ENCODE measurements at places on chromosomes 12 and 14. TPM values are rescaled to one million over a fixed set of nuclear protein-coding genes. Genes with fewer than 3 reads are reported as not detected.

GRCh38 chr12:127984386-127985055 lies 282.4 kb upstream of the TMEM132C start:
- DNase-seq, result peak; percentile 72
- no peaks in the 10 kb centered on the region for H3K36me3 ChIP-seq
- no peak overlapping the region for H3K27ac ChIP-seq
- H3K4me1 ChIP-seq, result no peaks in the 10 kb centered on the region
- no peaks in the 10 kb centered on the region for H3K27me3 ChIP-seq
- H3K4me3 ChIP-seq, result no peak overlapping the region

DNA sequence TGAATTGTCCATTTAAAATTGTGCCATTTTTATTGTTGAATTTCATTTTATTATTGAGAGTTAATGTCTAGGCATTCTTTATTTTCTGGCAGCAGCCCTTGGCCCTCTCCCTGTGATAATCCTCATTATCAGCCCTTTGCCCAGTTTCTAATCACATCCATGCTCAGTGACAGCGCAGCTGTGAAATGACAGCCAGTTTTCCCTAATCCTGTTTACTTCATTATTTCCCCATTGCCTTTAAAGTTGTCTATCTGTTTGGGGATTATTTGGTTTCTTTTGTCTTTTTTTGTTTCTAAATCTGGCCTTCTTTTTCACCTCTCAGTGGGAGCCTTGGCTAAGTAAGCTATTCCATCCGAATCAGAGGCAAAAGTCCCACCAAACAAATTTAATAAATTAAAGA lies 476.9 kb downstream of the SLC6A15 start:
- no peak overlapping the region for H3K4me3 ChIP-seq
- H3K27me3 ChIP-seq, result no peaks in the 10 kb centered on the region
- no peaks in the 10 kb centered on the region for H3K36me3 ChIP-seq
- H3K27ac ChIP-seq, result no peak overlapping the region
- DNase-seq, result no peak

DNA sequence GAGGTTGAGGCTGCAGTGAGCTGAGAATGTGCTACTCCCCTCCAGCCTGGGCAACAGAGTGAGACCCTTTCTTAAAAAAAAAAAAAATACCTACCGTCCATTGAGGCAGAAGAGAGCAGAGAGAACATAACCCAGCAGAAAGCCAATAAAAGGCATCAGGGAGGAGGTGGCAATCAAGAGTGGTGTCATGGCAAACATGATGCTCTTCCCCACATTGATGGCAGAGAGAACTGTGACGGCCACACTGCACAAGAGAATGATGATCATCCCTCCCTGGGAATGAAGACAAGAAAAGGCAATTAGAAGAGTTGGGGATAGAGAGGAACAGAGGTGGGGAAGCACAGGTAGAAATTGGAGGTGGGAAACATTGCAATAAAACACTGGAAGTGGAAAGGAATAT lies 12.1 kb downstream of the SRSF5 start:
- no peak overlapping the region for H3K4me3 ChIP-seq
- H3K27ac ChIP-seq, result no peak overlapping the region
- H3K4me1 ChIP-seq, result no peaks in the 10 kb centered on the region
- H3K36me3 ChIP-seq, result peaks cover 8% of the 10 kb centered on the region
- no peaks in the 10 kb centered on the region for H3K27me3 ChIP-seq
- DNase-seq, result no peak

PLEKHD1 gene
- under 0.01 TPM for total RNA-seq

CIROP gene
- total RNA-seq, result 1.0 TPM

- H3K36me3 ChIP-seq, result no peaks in the 10 kb centered on the region
- H3K27ac ChIP-seq, result no peak overlapping the region
- H3K4me3 ChIP-seq, result no peak overlapping the region
- DNase-seq, result peak; percentile 72
- H3K27me3 ChIP-seq, result no peaks in the 10 kb centered on the region
Observed at GRCh38 chr12:14238221-14238792, 127.2 kb upstream of the ATF7IP start.

GRCh38 chr12:90858252-90858651 lies 96.7 kb downstream of the CCER1 start:
- no peaks in the 10 kb centered on the region for H3K4me1 ChIP-seq
- no peak overlapping the region for H3K4me3 ChIP-seq
- no peak overlapping the region for H3K27ac ChIP-seq
- no peaks in the 10 kb centered on the region for H3K27me3 ChIP-seq
- H3K36me3 ChIP-seq, result no peaks in the 10 kb centered on the region

DNA sequence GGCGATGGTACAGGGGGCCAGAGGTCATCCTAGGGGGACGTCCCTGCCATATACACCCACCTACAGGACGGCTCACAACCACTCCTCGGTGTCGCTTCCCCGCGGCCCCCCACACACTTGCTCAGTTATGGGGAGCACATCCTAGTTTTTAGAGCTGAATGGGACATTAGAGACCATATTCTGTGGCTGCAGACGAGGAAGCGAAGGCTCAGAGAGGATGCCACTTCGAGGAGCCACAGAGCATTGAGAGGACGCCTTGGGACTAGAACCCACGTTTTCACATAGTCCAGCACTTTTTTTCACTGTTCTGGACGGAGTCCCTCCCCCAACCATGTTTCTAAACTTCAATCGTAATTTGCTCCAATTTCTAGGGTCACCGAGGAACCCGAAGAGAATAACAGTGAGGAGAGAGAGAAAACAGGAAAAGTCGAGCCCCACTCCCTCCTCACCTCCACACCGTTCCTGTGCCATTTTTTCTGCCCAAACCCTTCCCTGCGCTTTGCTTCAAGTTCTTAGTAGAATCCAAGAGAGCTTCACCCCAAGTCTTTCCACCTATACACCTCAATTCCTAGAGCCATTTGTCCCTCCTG lies 641 bp upstream of the ASCL1 start:
- no peak overlapping the region for H3K27ac ChIP-seq
- peaks cover 23% of the 10 kb centered on the region for H3K27me3 ChIP-seq
- H3K36me3 ChIP-seq, result no peaks in the 10 kb centered on the region
- H3K4me1 ChIP-seq, result no peaks in the 10 kb centered on the region
- H3K4me3 ChIP-seq, result no peak overlapping the region

DNA sequence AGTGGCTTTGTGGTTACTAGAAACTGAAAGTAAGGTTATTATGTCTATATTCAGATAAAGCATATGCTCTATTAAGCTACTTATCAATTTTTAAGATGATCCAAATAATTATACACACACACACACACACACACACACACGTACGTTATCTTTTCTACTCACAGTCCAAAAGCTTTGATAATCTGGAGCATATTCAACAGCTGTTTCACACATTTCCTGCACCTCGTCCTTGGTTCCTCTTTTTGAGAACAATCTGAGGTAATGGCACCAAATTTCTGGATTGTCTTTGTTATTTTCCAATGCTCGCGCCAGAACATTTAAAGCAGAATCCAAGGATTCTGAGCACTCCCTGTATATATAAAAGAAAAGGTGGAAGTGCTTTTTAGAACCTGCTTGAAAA lies 37.5 kb downstream of the ZFC3H1 start:
- DNase-seq, result no peak
- H3K27me3 ChIP-seq, result no peaks in the 10 kb centered on the region
- no peak overlapping the region for H3K4me3 ChIP-seq
- H3K27ac ChIP-seq, result no peak overlapping the region

SSPN gene
- 9.8 TPM for total RNA-seq

DNA sequence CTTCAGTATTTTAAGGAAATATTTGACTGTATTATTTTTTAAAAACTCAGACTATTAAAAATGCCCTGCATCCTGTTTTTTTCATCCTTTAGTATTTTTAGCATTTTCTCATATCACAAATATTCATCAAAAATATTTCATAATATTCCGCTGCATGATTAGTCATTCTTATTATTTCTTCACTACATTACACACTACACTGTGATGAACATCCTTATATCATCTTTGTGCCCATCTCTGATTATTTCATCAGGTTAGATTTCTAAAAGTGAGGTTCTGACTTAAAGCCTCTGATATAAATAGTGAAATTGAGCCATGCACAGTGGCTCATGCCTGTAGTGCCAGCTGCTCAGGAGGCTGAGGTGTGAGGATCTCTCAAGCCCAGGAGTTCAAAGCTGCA lies 8.1 kb downstream of the COCH start:
- DNase-seq, result peak; percentile 11
- no peak overlapping the region for H3K27ac ChIP-seq
- H3K4me1 ChIP-seq, result no peaks in the 10 kb centered on the region

DNA sequence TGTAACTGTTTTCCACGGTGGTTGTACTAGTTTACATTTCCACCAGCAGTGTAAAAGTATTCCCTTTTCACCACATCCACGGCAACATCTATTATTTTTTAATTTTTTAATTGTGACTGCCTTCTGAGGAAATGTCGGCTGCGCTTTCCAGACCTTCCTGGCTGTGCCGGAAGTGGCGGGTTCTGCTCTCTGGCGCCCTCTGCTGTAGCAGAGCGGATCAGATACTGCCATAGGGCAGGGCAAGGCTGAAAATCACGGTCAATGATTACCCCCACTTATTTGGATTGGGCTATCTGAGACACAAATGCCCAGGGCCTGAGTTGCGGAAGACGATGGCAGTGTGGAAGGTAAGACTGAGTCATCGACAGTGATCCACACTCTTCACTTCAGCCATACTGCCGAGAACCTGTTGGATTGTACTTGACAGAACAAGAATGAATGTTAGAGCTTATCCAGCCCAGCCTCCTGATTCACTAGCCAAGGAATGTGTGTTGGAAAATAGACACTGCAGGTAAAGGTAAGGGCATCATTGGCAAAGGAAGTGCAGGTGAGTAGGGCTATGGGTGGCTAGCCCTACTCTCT lies 124.2 kb downstream of the NTF3 start:
- no peaks in the 10 kb centered on the region for H3K4me1 ChIP-seq
- H3K36me3 ChIP-seq, result no peaks in the 10 kb centered on the region
- no peak for DNase-seq
- no peaks in the 10 kb centered on the region for H3K27me3 ChIP-seq
- H3K27ac ChIP-seq, result no peak overlapping the region
- H3K4me3 ChIP-seq, result no peak overlapping the region

DBX2 gene
- total RNA-seq, result not detected

DNA sequence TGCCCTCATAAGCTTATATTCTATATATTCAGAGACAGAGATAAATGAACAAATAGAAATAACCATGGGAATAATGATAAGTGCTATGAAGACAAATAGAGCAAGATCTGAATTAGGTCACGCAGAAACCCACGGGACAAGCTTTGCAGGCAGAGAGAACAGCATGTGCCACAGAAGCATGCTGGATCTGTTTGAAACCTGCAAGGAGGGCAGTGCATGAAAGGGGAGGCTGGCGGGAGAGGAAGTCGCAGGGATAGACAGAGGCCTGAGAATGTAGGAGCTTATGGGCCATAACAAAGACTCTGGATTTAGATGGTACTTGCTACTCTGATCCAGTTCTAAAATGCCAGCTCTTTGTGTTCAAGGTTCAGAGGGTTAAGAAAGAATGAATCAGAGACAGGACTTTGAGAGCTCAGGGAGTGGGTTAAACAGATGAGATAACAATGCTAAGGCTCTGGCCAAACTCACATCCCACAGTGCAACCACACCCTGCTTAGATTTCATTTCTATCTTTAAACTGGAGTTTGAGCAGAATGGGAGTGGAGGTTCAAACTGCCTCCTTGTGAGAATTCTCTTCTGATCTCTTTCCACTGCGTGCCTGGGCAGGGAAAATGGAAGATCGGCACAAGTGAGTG lies 49.2 kb upstream of the PPP1R12A start:
- no peak overlapping the region for H3K27ac ChIP-seq
- DNase-seq, result peak; percentile 55
- no peaks in the 10 kb centered on the region for H3K27me3 ChIP-seq
- H3K36me3 ChIP-seq, result no peaks in the 10 kb centered on the region

- H3K4me3 ChIP-seq, result no peak overlapping the region
- no peaks in the 10 kb centered on the region for H3K36me3 ChIP-seq
- DNase-seq, result no peak
- peaks cover 27% of the 10 kb centered on the region for H3K27me3 ChIP-seq
- H3K27ac ChIP-seq, result no peak overlapping the region
Observed at GRCh38 chr12:49973361-49973830, 649 bp downstream of the AQP6 start.

DNA sequence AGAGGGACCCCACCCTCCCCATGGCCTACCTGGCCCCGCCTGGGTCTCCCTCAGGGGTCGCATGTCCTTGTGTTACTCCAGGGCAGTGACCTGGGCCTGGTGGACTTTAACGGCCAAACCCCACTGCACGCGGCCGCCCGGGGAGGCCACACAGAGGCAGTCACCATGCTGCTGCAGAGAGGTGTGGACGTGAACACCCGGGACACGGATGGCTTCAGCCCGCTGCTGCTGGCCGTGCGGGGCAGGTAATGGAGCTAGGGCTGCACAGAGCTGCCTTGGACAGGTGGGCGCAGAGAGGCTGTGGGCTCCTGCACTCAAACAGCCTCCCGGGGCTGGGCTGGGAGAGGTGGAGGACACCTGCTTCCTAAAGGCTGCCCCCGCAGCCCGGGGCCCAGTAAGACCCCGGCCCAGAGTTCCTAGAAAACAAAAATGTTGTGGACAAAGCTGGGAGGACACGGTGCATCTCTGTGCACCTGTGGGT lies 21.6 kb downstream of the ASPG start:
- DNase-seq, result no peak
- H3K4me3 ChIP-seq, result no peak overlapping the region
- H3K27ac ChIP-seq, result no peak overlapping the region
- H3K4me1 ChIP-seq, result no peaks in the 10 kb centered on the region

GRCh38 chr12:116604951-116605641 lies 45.9 kb downstream of the MAP1LC3B2 start:
- H3K4me1 ChIP-seq, result peaks cover 3% of the 10 kb centered on the region
- no peaks in the 10 kb centered on the region for H3K36me3 ChIP-seq
- H3K27ac ChIP-seq, result no peak overlapping the region
- no peak overlapping the region for H3K4me3 ChIP-seq
- no peaks in the 10 kb centered on the region for H3K27me3 ChIP-seq

- no peaks in the 10 kb centered on the region for H3K36me3 ChIP-seq
- no peak overlapping the region for H3K4me3 ChIP-seq
- no peaks in the 10 kb centered on the region for H3K27me3 ChIP-seq
- H3K27ac ChIP-seq, result no peak overlapping the region
- no peaks in the 10 kb centered on the region for H3K4me1 ChIP-seq
Observed at GRCh38 chr12:11497438-11497837, 102.1 kb upstream of the PRB2 start.

DNA sequence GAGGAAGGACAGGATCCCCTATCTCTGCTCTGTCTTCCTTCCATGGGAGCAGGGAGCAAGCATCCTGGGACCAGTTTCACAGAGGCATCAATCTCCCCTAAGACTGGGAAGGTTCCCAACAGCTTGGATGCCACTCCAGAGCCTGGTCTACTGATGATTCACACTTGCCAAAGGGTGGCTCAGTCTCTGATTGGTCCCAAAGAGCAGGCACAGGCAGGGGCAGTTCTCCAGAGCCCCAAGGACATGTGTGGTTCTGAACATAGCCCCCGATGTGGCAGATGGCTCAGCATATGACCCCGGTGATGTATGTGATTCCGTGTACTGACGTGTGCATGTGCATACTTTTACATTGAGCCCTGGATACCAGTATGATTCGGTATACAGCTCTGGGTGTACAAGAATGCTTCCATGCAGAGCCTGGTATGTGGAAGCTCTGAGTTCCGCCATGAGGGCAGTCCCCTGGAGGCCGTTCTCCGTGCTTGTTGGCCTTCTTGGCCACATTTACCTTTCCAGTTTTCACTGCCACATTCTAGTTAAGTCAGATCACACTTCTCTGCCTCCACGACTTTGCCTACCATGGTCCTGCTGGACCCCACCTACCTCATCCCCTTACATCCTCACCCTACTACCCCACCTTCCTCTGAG lies 21.2 kb downstream of the ITGA7 start:
- H3K4me1 ChIP-seq, result no peaks in the 10 kb centered on the region
- no peak for DNase-seq
- H3K27me3 ChIP-seq, result no peaks in the 10 kb centered on the region
- H3K4me3 ChIP-seq, result no peak overlapping the region

Data from fibroblast of lung (primary cell).